ENCODE measurements at places on chromosomes 7 and 10.

DNA sequence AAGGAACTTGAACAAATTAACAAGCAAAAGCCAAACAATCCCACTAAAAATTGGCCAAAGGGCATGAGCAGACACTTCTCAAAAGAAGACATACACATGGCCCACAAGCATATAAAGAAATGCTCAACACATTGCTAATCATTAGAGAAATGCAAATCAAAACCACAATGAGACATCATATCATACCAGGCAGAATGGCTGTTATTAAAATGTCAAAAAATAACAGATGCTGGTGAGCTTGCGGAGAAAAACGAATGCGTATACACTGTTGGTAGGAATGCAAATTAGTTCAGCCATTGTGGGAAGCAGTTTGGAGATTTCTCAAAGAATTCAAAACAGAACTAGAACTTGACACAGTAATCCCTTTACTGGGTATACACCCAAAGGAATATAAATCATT is 311.7 kb upstream of the HPS1 start:
- DNase-seq: no peak

DNA sequence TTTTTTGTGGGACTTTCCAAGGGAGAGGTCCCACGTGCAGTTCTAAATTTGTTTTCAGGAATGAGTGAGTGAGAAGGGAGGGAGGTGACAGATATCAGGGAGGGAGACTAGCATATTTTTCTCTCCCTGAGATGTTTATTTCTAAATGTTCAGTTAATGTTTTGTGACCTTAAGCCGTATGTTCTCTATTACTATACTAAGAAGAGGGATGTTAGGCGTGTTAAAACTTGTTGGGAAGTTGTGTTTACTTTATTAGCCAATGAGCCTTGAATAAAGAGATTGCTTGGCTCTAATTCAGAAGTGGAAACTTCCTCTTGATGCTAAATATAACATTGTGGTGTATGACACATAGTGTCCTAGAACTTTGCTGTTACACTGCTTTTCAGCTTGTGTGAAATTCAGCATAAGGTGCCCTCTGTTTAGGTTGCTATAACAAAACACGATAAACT is 37.3 kb downstream of the DNAH11 start:
- DNase-seq: no peak

- no peak for DNase-seq
These were observed 76.6 kb downstream of the CNNM2 start for GRCh38 chr10:102994531-102995295.

GRCh38 chr7:99623091-99623693 is 6.4 kb downstream of the ZSCAN25 start:
- DNase-seq: no peak

DNA sequence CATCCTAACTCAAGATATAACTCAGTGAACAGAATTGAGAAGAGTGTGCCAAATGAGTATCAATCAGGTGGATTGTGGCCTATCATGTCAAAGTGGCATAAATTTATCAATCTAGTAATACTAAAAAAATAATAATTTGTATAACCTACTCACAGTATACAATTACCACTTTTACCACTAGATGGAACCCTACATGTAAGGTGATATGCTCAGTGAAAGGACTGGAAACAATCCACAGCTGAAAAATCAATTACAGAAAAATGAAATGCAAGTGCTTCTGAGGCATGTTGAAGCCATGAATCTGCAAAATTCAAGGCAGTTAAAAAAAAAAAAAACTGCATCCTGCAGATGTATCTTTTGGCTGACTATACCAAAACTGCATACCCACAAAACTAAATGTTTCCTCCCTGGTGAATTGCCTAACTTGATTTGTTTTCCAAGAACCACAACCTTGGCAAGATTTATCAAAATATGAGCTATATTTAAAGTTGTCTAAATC is 13.9 kb downstream of the ARHGAP19 start:
- peak; percentile 66 for DNase-seq

DNA sequence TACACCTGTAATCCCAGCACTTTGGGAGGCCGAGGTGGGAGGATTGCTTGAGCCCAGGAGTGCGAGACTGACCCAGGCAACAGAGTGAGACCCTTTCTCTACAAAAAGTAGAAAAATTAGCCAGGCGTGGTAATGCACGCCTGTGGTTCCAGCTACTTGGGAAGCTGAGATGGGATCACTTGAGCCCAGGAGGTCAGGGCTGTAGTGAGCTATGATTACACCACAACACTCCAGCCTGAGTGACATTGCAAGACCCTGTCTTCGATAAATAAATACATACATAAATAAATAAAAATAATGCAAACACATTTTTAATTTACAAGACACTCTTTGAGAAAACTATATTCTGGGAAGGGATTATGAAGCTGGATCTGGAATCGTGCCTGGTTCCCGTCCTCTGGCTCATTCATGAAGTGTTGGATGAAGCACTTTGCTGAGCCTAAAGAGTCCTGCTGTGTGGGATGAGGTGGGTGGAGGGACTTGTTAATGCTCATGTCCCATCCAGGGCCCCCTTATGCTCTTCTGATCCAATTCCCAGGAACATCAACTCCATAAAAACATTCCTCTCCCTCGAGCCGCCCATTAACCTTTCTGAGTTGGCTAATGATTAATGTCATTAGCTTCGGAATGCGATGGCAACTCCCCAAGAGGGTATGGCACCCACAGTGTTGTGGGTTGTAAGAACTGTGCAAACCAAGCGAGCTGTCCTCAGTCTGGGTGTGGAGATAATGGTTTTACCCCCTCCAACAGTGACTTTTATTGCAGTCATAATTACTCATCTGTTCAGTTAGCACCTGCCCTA is 236.3 kb downstream of the BAMBI start:
- no peak for DNase-seq

GRCh38 chr7:49102411-49102810 is 178.1 kb downstream of the CDC14C start:
- DNase-seq: no peak

All from anterior cingulate cortex (tissue), 58 donors.